ENCODE measurements at places on chromosomes 1 and 21.

GRCh38 chr1:212470059-212470458 is 37.3 kb downstream of the NENF start:
- DNase-seq = no peak

DNA sequence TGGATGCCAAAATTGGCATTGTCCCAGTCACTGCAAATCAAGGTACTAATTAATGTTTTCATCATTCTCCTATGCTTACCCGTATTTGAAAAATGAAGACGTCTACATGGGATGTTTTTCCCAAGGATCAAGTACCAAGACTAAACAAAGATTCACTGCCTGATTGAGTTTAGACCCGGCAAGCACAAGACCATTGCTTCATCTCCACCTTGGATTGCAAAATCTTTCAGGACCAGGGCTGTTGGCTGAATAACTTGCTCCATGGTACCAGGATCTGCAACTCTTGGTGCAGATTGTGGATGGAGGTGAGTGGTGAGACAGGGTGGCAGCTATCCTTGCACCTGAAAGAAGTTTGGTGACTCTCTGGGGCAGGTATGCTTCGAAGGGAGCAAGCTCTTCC is 122.5 kb upstream of the ETS2 start:
- DNase-seq = peak; percentile 7

GRCh38 chr1:201358596-201358995 is 18.9 kb downstream of the TNNT2 start:
- DNase-seq = no peak

- no peak for DNase-seq
These were observed 1258.5 kb upstream of the ADGRL2 start for GRCh38 chr1:80542231-80542630.

GRCh38 chr21:20618878-20619277 is 379.3 kb upstream of the NCAM2 start:
- DNase-seq = no peak

- DNase-seq = peak; percentile 53
These were observed 203.2 kb downstream of the SDCCAG8 start for GRCh38 chr1:243459059-243459458.

- no peak for DNase-seq
These were observed 24.0 kb downstream of the DDR2 start for GRCh38 chr1:162656266-162656665.

GRCh38 chr1:191255354-191256054 is 777.8 kb upstream of the BRINP3 start:
- DNase-seq = no peak

DNA sequence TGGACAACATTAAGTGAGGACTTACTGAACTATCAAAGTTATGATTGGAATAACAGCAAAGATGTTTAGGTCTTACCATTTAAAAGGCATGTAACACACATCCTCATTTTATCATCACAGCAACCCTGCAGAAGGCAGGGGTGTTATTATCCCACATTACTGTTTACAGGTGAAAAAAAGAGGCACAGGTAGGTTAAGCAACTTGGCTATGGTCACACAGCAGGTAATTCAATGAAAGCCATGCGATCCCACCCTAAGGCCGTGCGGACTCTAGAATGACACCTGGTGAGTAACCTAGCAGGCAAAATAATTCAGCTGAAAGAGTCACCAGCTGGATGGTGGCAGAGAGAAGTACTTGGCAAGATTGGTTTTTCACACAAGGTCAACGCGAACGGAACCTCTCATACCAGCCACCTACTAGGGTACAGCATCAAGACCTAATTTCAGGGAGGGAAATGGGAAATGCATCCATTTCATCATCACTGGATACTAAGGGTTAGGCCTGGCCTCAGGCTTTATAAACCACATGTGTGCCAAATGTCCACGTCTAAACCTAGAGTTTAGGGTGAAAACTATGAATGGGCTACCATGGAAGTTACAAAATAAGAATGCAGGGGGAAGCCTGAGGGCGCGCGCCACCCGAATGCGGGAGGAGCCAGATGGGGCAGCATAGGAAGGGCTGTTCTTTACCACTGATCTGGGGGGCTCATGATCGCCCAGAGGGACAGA is 85.3 kb downstream of the SLC66A1 start:
- DNase-seq = no peak

GRCh38 chr1:60071296-60071695 is 2.3 kb downstream of the C1orf87 start:
- DNase-seq = no peak

DNA sequence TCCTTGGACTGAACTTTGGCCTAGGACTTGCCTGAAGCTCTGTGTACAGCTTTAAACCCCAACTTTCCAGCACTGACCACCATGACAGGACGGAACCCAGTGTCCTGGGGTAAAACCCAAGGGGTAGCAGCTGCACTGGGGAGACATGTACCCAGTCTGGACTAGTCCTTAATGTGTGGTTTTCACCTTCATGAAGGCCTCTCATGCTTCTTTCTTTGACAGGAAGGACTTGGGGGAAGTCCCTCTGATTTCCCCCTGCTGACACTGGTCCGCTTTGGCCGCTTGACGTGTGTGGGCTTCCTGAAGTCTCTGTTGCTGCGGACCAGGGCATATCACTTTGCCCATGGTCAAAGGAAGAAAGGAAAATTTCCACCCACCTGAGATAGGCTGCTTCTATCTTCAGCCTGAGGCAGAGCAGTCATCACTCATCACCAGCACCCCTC is 66.3 kb upstream of the PRDX6 start:
- DNase-seq = peak; percentile 80

- no peak for DNase-seq
These were observed 5.3 kb downstream of the OLFML2B start for GRCh38 chr1:162018418-162018817.

GRCh38 chr1:181660621-181661020 is 177.3 kb downstream of the CACNA1E start:
- DNase-seq = no peak

DNA sequence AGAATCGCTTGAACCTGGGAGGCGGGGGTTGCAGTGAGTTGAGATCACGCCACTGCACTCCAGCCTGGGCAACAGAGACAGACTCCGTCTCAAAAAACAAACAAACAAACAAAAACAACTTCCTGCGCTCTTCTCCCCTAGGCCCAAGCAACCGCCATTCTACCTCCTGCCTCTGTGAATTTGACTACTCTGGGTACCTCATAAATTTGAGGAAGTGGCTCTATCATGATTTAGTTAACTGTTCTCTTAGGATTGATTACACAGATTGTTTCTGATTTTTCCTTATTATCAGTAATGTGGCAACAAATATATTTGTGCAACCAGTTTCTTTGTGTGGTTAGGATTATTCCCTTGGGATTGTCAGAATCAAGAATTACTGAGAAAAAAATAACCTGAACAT is 29.7 kb downstream of the OPTC start:
- no peak for DNase-seq

DNA sequence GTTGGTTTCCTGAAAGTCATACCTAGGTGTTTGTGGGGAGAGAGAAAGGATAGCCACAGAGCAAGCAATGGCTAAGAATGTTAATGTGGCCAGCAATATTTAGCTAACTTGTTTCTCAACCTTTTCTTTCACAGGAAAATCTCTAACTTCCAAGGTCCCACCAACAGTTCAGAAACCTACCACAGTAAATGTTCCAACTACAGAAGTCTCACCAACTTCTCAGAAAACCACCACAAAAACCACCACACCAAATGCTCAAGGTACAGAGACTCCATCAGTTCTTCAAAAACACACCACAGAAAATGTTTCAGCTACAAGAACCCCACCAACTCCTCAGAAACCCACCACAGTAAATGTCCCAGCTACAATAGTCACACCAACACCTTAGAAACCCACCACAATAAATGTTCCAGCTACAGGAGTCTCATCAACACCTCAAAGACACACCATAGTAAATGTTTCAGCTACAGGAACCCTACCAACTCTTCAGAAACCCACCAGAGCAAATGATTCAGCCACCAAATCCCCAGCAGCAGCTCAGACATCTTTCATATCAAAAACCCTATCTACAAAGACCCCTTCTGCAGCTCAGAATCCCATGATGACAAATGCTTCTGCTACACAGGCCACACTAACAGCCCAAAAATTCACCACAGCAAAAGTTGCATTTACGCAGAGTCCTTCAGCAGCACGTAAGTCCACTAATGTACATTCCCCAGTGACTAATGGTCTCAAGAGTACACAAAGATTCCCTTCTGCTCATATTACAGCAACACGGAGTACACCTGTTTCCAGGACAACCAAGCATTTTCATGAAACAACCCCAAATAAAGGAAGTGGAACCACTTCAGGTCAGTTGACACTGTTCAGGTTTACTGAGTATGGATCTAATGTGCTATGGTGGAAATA is 15.3 kb downstream of the CD55 start:
- peak; percentile 53 for DNase-seq

DNA sequence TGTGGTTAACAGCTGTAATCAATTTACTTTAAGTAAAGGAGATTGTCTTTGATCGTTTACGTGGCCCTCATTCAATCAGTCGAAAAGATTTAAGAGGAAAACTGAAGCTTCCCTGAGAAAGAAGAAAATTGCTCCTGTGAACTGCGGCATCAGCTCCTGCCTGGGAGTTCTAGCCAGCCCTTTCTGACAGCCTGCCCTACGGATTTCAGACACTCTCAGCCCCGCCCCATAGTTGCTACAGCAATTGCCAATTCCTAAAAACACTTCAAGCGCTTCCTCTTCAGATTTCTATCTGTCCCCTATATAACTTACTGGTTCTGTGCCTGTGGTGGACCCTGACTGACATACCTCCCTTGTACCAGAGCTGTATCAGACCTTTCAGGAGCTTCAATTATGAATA is 277.6 kb downstream of the DSCAM start:
- DNase-seq = no peak

DNA sequence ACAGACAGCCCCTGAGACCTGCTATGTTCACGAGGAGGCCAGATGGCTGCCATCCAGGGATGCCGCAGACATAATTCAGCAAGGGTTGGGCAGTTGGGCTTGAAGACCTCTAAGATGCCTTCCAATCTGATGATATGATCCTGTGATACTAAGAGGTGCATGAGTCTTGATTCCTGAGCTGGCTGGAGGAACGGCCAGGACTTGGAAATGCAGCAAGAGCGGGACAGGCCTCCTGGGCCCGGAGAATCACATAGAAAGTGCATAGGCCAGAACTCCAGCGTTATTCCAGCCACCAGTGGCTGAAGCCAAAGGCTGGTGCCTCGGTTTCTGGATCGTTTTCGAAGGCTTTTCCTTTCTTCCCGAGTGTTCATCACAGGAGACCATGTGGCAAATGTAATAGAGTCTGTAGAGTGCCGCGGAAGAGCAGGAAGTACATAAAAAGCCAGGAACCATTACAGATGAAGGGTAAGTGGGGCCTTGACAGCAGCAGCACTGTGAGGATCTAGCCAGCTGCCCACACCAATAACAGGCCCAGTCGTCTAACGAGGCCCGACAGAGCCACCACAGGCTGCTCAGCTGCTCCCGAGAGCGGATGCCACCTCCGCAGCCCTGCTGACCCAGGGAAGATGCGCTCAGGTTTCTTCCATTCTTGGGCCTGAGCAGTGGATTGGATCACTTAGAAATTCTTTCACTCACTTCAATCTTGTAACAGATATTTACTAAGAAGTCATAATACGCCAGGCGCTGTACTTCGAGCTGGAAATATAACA is 14.0 kb upstream of the LHX4 start:
- DNase-seq = no peak

- no peak for DNase-seq
These were observed 19.8 kb upstream of the C1orf21 start for GRCh38 chr1:184366997-184367396.

Data from suppressor macrophage treated with lipopolysaccharide for 4 hours (primary cell).